ENCODE measurements at places on chromosomes 7 and 10.

- no peak for DNase-seq
Observed at GRCh38 chr7:47602272-47603004, 20.5 kb upstream of the TNS3 start.

GRCh38 chr7:132508724-132509353 lies 67.4 kb downstream of the PLXNA4 start:
- no peak for DNase-seq

DNA sequence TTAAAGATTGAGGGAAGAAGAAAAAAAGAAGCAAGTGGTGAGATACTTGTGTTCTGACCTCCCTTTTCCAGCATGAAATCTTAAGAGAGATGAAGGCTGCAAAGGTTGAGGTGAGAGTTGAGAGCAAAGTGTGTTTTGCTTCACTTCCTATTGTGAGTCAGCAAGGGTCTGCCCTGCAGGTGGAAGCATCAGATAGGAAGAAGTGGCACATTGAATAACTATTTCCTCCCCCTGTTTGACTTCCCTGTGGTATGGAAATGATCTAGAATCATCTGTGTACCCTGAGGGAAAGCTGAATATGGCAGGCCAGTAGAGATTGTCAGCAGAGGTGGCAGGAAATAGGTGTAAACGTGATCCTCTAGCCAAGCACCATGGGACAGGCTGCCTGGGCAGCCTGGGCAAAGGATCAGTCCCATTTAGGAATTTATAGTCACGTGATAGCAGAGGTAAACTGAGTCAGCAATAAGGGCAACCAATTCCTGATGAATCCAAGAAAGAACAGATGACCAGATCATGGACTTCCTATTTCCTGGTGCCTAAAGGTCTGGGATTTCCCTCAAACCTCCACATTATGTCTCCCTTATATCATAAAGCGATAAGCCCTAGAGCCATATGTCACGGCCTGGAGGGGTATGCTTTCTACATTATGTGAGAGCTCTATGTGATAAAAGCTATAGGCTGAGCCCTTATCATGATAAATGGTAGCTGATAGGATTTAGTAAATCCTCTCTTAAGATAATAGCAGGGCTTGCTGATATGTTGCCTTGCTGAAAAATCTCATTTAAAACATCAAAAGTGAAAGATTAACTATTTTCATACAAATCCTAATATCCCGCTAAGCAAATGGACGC lies 287.0 kb downstream of the MDFIC start:
- DNase-seq = no peak

DNA sequence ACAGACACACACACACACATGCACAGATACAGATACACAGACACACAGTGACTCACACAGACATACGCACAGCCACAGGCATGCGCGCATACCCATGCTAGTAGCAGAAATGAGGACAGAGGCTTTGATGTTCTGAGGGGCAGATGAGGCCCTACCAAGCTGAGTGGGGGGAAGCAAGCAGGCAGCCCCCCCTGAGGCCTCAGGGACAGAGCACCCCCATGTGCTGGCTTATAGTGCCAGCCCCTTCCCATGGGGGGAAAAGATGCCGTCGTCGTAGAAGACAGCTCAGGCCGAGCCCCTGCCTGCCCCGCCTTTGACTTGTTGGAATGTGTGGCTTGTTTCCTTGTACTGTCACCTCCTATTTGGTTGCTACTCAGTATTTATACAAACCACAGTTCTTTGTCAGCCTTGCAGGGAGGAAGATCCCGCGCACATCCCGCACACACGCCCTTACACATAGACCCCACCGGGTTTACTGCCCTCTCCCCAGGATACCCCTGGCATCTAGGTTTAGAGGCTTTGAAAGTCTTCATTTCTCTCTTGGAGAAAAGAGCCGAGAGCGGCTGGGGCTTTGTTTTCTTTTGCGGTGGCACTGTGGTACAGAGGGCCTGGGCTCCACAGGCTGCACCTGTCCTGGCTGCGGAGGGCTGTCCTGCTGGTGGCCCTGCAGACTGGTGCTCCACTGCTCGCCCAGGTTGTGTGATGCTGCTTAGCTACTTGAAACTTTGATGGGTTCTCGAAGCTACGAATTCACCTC lies 112.5 kb downstream of the DOCK1 start:
- no peak for DNase-seq

DNA sequence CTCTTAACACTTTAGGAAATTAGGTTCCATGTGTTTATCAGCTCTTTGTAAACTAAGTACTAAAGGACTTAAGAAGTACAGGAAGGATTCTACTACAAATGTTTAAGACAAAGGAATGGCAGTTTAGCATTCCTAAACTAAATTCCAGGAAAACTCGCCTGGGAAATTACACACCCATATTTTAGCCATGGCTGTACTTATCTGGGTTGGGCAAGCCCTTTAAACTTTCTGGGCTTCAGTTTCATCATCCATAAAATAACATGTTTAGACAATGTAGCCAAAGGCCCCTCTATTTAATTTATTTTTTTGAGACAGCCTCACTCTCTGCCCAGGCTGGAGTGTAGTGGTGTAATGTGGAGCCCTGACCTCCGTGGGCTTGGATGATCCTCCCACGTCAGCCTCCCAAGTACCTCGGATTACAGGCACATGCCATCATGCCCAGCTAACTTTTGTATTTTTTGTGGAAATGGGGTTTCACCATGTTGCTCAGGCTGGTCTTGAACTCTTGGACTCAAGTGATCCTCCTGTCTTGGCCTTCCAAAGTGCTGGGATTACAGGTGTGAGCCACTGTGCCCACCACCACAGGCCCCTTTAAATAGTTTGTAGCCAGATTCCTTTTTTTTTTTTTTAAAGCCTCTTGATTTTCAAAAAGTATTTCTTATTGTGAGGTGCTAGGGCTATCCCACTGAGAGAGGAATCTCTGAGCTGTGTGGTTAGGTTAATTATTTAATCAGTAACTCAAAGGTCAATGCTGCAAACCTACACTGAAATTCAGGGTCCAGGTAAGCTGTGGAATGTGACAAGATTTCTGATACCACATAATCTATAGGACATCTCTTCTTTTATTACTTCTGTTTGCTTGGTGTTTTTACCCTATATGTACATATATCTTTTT lies 32.1 kb downstream of the TMEM60 start:
- no peak for DNase-seq

DNA sequence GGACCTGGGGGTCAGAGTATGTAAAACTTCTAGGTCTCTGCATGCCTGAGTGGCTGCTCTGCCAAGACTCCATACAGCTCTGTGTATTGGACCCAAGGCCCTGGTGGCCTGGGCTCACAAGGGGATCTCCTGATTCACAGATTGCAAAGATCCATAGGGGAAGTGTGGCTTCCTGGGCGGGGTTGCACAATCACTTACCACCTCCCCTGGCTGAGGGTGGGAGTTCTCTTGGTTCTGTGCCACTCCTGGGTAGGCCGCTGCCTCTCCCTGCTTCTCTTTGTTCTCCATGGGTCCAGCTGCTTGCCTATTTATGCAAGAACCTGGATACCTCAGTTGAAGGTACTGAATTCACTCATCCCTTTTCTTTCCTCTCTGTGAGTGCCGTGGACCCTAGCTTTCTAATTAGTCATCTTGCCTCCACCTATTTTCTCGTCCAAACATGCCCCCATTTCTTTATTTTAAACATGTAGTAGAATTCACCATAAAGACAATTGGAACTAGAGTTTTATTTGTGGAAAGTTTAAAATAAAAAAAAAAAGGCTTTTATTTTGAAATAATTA lies 18.5 kb upstream of the AGR3 start:
- no peak for DNase-seq

- no peak for DNase-seq
Observed at GRCh38 chr7:137996386-137996851, 5.5 kb downstream of the CREB3L2 start.

GRCh38 chr10:955820-956217 lies 24.3 kb upstream of the LARP4B start:
- DNase-seq = no peak

DNA sequence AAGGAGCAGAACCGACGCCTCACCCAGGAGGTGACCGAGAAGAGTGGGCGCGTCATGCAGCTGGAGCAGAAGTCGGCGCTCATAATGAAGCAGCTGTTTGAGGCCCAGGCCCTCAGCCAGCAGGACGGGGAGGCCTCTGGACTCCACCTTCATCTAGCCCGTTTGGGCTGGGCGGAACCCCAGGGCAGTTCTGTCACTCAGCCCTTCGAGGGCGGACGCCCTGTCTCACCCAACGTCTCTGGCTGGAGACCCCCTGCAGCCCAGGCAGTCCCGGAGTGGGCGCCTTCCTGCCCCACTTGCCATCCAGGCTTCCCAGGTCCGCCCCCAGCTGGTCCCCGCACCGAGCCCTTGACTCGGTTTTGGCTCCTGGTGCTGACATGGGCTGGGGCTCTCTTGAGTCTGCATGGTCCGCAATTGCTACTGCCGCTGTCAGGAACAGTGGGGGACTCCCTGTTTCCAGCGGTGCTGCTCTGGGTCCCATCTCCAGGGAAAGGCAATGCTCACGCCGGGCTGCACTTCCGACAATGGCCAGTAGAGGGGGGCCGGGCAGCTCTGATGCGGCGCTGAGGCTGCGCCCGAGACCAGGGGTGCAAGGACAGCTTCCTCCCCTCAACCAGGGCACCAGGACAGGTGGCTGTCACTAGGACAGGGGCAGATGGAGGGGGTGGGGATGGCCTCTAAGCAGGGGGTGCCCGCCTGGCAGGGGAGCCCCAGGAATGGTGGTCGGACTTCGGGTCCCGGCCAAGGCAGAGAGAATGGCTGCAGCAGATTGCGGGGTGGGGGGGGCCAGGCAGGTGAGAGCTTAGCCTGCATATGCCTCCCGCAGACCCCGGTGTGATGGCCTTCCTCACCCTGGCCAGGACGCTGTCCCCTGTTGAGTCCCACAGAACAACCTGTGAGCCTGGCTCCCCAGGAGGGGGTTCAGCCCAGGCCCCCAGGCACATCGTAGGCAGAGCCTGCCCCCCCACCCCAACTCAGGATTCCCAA lies 71.2 kb upstream of the KCTD7 start:
- peak; percentile 89 for DNase-seq

- DNase-seq = peak; percentile 5
Observed at GRCh38 chr10:43199684-43200537, 61.7 kb downstream of the CSGALNACT2 start.

GRCh38 chr7:103851357-103851756 lies 138.1 kb downstream of the RELN start:
- DNase-seq = no peak

All from GM12891 (cell line).